Forelimb muscle (tissue), 1 donor: ENCODE measurements at places on chromosomes 6 and 20. TPM values are rescaled to one million over a fixed set of nuclear protein-coding genes. Genes with fewer than 3 reads are reported as not detected.
A peak's percentile ranks its signal among the peaks of the same experiment; 100 is the strongest.

The C6orf58 gene
- 0.77 TPM for polyA plus RNA-seq

The ULBP3 gene
- 1.9 TPM for polyA plus RNA-seq

GRCh38 chr6:20200761-20201630 is 11.3 kb downstream of the MBOAT1 start:
- DNase-seq = no peak

The MYT1 gene
- polyA plus RNA-seq = 0.13 TPM

The ERVFRD-1 gene
- polyA plus RNA-seq = 0.15 TPM

The RNF217 gene
- polyA plus RNA-seq = 51.8 TPM

DNA sequence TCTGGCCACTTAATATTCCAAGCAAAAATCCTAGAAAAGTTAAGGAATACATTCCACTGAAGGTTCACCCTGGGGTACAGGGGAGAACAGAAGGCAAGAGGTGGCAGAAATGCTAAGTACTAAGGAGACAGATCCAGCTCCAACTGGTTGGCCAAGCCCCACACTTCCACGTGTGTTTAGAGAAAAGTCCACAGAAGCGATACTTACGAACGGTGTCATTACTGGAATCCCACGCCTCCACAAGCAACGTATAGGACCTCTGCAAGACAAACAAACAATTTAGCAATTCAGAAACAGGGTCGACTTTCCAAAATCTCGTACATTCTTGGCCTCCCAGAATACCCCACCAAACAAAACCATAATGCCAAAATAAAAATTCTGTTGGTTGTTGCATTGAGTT is 10.0 kb downstream of the JAG1 start:
- DNase-seq = no peak

DNA sequence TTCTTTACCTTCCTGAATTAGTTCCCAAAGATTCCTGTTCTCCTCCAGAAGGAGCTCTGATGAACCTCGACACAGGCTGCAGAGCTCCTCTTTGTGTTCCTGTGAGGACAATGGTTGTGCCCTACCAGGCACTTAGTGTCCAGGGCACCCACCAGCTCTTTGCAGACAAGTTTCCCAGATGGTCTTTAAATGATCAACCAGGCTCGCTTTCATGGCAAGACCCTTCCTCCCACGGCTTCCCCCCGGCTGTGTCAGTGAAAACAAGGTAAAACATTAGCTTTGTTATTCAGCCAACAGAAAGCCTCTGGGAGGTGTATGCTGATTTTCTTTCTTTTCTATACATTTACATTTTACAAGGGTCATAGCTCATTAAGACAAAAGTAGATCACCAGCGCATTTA is 32.3 kb upstream of the CNKSR3 start:
- no peak for DNase-seq

The RRP36 gene
- polyA plus RNA-seq = 40.4 TPM

DNA sequence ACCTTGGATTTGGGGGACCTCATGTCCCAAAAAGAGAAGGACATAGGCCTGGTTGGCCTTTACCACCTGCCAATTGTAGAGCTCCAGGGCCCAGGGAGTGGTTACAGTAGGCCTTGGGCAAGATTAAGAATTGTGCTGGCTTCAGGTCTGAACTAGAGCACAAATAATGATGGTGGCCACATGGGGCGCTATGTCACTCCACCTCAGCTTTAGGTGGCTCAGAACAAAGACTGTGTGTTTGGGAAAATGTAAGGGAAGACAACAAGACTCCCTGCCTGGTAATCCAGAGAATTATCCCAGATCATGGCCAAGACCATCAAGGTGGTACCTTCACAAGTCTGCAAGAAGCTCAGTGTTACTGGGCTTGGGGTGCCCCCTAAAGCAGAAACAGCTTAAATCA is 224.9 kb upstream of the OPRM1 start:
- no peak for DNase-seq

The GNAS-AS1 gene
- 2.8 TPM for polyA plus RNA-seq

DNA sequence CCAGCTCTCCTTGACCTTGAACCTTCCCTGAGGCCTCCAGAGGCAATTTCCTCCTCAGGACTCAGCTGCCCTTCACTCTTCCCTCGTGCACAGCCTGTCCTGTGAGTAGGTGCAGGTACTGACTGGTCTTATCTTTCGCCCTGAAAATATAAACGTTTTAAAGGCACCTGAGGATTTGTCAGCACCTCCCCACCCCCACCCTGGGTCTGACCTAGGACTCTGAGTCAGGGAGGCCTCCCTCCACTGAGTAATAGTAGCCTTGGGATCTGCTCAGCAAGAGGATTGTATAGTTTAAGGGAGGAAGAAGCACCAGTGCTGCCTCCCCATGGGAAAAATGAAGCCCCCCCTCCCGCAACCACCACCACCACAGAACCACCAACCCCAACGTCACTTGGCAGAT is 54.6 kb downstream of the PPARD start:
- DNase-seq = no peak

DNA sequence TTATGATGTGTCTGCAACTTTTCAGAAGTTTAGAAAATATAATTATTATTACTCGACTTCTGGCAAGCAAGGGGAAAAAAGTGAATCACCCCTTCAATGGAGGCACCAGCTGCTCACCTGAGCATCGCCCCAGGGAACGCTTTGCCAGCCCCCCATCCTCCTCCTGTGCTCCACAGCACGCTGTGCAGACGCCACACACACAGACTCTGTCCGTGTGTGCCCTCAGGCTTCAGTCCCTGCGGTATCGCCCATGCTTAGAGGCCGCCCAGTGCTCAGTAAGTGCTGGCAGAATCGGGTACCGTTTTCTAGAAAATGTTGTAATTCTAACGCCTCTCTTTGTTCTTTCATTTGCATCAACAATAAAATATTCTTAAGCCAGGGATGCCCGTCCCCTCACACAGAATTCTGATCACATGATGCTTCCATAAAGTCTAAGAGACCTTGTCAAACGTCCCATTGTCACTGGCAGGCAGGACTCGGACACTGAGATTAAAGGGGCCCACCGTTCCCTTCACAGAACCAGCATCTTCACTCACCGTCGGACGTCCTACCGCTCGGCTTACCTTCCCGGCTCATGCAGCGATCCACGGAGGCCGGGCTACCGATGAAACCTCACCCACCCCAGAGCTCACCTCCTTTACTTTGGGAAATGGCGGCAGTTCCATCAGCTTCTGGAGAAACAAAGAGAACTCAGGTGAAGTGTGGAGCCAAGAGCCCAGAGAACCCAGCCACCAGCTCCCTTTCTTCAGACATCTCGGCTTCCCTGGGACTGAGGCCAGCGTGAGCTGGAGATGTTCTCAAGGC is 105.5 kb downstream of the DLL1 start:
- no peak for DNase-seq

The ISM1 gene
- polyA plus RNA-seq = 0.76 TPM

- no peak for DNase-seq
Measured at GRCh38 chr6:45658400-45658799, 280.7 kb upstream of the SUPT3H start.

DNA sequence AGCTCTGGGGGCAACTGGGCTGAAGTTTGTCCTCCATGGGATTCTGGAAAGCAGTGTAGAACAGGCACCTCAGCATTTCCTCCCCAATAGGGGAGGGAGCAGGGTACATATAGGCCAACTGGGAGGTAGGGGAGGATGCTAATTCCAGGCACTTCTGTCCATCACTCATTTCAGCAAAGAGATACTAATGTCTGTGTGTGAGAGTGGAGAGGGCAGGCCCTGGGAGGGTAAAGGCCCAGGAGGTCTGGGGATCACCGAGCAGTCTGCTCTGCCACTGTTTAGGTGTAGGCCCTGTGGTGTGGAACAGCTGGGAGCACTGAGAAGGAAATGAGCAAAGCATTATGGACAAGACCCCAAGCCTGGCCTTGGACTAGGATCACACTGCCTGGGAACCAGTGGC is 158.7 kb downstream of the SLC24A3 start:
- no peak for DNase-seq

DNA sequence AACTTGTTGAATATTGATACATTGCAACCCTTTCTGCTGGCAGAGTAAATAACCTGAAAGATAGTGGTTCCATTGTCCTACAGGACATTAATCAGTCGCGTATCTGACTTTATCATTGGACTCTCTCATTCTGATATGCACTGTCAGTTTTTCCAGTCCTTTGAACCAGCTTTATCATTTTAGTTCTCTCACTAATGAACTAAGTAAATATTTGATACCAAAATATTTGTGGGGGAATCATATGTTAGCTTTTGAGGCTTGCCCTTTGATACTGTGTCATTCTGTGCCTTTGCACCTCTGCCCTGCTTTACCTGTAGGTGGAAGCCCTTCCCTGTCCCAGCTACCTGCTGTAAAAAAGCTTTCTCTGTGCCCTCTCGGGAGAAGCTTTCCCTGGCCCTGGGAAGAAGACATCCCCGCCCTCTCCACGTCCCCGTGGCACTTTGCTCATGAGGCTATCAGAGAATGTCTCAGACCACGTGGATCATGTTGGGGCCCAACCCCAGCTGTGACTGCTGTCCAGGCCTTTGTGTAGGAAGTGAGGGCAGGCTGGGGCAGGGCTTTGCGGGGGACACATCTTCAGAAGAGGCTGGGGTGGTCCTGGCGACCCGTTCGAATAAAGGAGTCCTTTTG is 117.8 kb upstream of the NXT1 start:
- DNase-seq = no peak

DNA sequence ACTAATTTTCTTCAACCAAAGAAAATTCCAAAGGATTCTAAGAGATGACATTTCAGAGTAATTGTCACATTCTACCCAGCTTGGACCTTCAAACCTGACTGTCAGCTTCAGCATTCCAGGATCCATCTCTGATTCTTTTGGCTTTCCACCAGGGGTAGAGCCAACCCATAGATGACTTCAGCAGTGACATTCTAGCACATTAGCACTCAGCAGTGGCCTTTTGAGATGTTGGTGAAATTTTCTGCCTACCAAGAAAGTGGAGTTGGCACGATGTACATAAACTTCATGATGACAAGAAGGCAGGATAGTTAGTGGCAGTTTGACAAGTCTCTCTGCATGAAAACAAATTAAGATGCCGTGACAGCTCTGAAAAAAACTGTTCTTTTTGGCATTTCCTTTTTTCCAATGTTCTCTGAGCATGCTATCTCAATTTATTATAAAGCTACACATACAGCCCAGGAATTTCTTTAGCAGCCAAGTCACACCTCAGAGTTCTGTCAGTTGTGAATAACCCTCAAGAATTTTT is 466.5 kb upstream of the RNF217 start:
- no peak for DNase-seq

The FOXS1 gene
- 5.9 TPM for polyA plus RNA-seq

The OR2J3 gene
- not detected for polyA plus RNA-seq

The RBPJL gene
- not detected for polyA plus RNA-seq

DNA sequence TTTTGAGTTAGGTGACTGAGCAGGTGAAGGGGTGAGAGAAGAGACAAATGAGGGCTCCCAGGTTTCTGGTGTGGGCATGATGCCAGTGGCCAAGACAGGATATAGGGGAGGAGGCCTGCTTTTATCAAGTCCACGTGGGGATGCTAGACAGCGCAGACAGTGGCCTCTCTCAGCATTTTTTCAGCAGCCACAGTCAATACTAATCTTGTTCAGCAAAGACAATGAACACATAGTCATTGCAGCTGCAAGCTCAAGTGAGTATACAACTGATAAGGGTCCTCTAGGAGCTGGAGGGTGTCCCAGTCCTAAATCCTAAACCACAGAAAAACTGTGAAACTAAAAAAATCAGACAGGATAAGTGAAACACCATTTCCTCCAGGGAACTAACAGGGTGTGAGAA is 48.6 kb downstream of the UQCC1 start:
- no peak for DNase-seq

- DNase-seq = no peak
Measured at GRCh38 chr6:152529369-152529768, 107.8 kb downstream of the SYNE1 start.

- DNase-seq = no peak
Measured at GRCh38 chr20:57785061-57785460, 75.2 kb upstream of the PMEPA1 start.

- no peak for DNase-seq
Measured at GRCh38 chr6:125834348-125834747, 43.6 kb downstream of the NCOA7 start.

The EMILIN3 gene
- polyA plus RNA-seq = 27.5 TPM

The UBD gene
- polyA plus RNA-seq = 0.28 TPM

DNA sequence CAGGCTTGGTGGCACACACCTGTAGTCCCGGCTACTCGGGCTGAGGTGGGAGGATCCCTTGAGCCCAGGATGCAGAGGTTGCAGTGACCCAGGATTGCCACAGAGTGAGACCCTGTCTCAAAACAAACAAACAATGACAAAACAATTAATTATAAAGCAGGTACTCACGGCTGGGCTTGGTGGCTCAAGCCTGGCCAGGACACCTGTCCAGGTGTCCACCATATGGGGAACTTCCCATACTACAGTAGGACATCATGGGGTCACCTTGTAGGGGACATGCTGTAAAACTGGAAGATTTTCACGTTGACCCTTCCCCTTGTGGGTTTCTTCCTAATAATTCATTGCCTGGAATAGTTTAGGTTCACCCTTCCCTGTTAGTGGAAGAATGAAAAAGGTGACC is 30.7 kb upstream of the RPL7L1 start:
- no peak for DNase-seq

The TGM2 gene
- 13.8 TPM for polyA plus RNA-seq

GRCh38 chr6:143055213-143055612 is 5.5 kb upstream of the AIG1 start:
- DNase-seq = no peak

DNA sequence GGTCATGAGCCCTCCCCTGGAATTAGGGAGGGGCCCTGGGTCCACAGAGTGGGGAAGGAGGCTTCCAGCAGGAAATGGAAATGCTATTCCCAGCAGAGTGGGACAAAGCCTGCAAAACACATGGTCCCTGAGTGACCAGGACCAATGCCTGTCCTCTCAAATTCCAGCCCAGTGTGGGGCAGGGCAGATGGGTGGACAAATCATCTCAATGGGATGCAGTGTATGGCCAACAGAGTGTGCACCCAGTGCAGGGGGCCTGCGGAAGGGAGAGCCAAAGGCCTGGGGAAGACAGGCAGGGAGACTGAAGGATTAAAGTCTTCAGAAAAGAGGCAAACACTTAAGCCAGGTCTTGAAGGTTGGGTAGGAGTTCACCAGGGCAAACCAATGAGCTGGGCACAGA is 28.7 kb upstream of the PHACTR3 start:
- DNase-seq = no peak

GRCh38 chr20:15380770-15381169 is 1043.4 kb upstream of the FLRT3 start:
- no peak for DNase-seq

DNA sequence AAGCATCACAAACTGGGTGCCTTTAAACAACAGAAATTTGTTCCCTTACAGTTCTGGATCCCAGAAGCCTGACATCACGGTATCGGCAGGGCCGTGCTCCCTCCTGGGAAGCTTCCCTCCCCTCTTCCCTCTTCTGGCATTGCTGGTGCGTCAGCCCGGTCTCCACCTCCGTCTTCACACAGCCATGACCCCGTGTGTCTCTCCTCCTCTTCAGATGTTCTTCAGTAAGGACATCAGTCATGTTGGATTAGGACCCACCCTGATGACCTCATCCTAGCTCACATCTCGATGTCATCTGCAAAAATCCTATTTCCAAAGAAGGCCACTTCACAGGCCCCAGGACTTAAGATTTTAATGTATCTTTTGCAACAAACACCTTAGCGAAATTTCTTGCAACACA is 38.4 kb upstream of the TBXT start:
- DNase-seq = peak; percentile 14
